ENCODE measurements at places on chromosomes 1 and 21. TPM values are rescaled to one million over a fixed set of nuclear protein-coding genes. Genes with fewer than 3 reads are reported as not detected.
A peak's percentile ranks its signal among the peaks of the same experiment; 100 is the strongest.

GRCh38 chr1:150678988-150679387 lies 18.0 kb downstream of the GOLPH3L start:
- no peak for DNase-seq

DNA sequence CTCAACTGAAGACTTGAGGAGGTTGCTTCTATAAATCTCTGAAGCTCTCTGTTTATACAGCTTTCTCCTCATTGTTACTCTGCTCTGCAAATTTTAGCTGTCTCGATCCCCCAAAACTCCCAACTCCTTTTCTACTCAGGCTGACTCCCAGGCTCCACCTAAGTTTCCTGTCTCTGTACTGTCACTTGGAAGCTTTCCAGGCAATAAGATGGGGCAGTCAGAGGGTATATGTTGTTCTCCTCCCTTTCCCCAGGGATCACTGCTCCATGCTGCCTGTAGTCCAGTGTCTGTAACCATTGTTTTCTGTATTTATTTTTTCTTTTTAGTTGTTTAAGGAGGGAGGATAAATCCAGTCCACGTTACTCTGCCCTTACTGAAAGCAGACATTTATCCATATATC lies 13.4 kb downstream of the TSNAX start:
- DNase-seq, result no peak

- DNase-seq, result no peak
Observed at GRCh38 chr1:61812916-61813315, 70.6 kb downstream of the PATJ start.

DNA sequence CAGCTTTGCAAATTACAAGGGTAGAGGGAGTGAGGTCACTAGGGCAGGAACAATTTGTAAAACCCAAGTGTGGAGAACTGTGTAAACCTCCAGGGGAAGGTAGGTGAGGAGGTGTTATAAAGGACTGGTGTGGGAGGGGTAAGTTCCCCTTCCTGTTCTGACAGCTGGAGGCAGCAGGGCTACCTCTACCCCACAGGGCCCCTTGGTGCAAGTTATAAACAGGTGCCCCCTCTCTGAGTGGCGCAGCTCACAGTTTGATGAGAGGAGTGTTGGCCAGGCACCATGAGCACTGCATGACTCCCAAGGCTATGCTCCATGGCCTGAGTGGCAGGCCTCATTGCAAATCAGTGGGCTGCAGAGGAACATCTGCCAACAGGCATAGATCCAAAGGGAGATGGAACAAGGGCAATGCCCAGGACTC lies 41.0 kb downstream of the MFSD2A start:
- DNase-seq, result peak; percentile 52

The GJC2 gene
- polyA plus RNA-seq, result not detected

DNA sequence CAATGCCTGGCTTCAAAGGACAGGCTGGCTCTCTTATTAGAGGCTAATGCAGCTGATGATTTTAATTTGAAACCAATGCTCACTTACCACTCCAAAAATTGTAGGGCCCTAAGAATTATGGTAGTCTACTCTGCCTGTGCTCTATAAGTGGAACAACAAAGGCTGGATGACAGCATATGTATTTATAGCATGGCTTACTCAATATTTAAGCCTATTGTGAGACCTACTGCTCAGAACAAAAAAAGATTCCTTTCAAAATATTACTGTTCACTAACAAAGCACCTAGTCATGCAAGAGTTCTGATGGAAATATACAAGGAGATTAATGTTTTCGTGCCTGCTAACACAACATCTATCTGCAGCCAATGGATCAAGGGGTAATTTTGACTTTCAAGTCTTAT lies 73.8 kb upstream of the DUSP10 start:
- DNase-seq, result no peak

DNA sequence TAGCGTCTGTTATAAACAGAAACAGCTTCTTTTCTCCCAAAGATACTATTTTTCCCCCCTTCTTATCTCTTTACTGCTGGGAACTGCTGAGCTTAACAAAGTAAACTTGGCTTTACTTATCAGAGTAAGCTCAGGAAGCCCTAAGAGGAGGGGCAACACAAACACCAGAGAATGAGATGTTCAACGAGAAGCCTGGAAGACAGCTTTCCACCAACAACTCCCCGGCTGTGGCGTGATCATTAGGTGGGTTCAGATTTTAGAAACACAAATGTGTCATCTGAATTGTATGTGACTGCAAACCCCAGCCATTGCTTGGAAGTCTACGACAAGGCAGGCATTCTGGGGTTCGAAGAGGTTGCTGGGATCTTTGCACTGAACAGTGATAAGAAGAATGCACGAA lies 181.2 kb upstream of the ESRRG start:
- no peak for DNase-seq

GRCh38 chr1:224505454-224506093 lies 71.0 kb upstream of the WDR26 start:
- no peak for DNase-seq

- no peak for DNase-seq
Observed at GRCh38 chr1:181148636-181149035, 60.1 kb downstream of the IER5 start.

- DNase-seq, result no peak
Observed at GRCh38 chr21:43846430-43846829, 18.6 kb upstream of the AGPAT3 start.

GRCh38 chr1:181044449-181044966 lies 10.7 kb downstream of the MR1 start:
- DNase-seq, result peak; percentile 60

The F5 gene
- 0.35 TPM for polyA plus RNA-seq

DNA sequence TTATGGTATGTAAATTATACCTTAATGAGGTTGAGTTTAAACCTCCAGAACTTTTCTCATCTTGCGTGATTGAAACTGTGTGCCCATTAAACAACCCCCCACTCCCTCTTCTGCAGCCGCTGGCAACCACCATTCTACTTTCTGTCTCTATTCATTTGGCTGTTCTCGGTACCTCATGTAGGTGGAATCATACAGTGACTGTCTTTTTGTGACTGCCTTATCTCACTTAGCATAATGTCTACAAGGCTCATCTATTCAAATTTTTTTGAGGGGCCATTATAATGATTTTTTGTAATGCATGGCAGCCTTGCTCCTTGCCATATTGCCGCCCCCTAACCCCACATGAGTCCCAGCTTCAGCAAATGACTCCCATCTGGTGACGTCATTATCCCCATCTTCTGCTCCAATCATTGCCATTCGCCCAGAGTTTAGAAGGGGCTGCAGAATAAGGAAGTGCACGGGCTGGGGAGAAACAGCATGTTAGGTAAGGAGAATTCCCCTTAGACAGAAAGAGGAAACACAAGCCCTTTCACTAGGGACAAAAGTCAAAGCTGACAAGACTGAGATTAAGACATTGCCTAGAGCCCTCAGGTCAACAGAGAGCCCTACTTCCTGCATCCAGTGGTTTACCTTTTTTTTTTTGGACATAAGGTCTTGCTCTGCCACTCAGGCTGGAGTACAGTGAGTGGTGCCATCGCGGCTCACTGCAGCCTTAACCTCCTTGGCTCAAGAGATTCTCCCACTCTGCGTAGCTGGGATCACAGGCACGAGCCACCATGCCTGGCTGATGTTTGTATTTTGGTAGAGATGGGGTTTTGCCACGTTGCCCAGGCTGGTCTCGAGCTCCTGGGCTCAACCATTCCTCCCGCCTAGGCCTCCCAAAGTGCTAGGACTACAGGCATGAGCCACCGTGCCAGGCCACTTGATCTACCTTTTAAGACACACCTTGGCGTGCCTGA lies 78.4 kb upstream of the ERRFI1 start:
- peak; percentile 56 for DNase-seq

GRCh38 chr1:46411010-46411405 lies 16.9 kb downstream of the FAAH start:
- DNase-seq, result no peak

- no peak for DNase-seq
Observed at GRCh38 chr1:240004086-240004749, 87.5 kb upstream of the FMN2 start.

DNA sequence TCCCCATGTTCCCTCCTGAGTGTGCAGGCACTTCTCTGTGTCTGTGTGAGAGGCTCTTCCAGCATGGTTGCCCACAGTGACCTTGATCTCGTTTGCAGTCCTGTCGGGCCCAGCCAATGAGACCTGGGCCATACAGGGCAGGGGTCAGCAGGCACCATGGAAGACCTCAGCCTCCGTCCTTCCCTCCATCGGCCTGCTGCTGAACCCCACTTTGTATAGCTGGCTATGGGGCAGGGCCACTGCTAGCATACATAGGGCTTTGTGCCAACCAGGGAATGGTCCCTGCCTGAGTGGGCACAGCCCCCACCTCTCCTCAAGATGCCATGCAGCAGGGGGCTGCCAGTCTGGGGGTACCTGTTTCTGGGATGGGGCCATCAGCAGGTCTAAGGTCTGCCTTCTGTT lies 3.8 kb downstream of the C1orf35 start:
- DNase-seq, result no peak

GRCh38 chr1:210624722-210625121 lies 296.0 kb downstream of the HHAT start:
- no peak for DNase-seq

The MYOG gene
- polyA plus RNA-seq, result not detected

GRCh38 chr1:237416924-237417655 lies 375.1 kb downstream of the RYR2 start:
- no peak for DNase-seq

GRCh38 chr1:218376722-218377121 lies 31.6 kb downstream of the TGFB2 start:
- no peak for DNase-seq

- DNase-seq, result no peak
Observed at GRCh38 chr21:41008974-41009373, 159.0 kb upstream of the BACE2 start.

DNA sequence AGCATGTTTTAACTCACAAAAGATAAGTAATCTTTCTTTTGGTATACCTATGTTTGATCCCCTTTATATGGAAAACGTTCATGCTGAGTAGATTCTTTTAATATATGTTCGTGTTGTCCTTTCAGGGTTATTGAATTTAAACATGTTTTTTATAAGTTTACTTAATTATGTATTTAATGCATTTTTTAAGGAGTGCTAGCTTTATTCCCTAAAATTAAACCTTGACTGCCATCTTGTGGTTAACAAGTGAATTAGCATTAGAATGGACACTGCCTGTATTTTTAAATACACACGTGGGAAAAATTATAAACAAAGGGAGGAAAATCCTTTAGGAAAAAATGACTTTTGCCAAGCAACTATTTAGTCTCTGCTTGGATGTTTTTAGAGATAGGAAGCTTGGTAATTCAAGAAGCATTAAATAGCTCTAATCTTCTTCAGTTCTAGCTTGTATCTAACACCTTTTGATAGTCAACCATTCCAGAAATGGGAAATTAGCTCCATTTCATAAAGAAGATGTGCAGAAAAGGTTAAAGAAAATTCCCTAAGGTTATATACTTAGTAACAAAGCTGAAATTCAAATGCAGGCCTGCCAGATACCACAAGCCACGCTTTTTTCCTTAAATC lies 43.0 kb downstream of the UBE2U start:
- no peak for DNase-seq

DNA sequence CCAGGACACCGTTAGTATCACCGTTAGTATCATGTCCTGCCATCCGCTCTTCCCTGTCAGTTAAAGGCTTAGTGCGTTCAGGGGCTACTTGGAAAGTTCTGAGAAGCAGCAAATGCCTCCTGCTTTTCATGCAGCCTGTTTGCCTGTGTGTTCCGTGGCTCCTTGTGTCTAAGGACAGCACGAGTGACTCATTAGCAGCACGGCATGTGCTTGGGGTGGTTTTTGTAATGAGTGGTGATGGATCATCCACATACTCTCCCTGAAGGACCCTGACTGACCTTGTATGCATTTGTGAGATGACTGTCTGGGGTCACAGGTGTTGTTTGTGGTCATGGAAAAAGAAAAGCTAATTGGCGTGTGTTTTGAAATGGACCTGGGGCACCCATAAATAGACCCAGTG lies 221.9 kb downstream of the PBX1 start:
- no peak for DNase-seq

- no peak for DNase-seq
Observed at GRCh38 chr1:243731301-243731891, 118.6 kb downstream of the AKT3 start.

- no peak for DNase-seq
Observed at GRCh38 chr1:15742339-15742801, at the start of gene TMEM82. Gene TMEM82, plus strand, starts transcription at chr1:15742499. Its CDS starts 61 bp downstream, at chr1:15742560.

The MFSD2A gene
- polyA plus RNA-seq, result 13.5 TPM

The SPOCD1 gene
- not detected for polyA plus RNA-seq

GRCh38 chr1:68479501-68479900 lies 17.4 kb downstream of the DEPDC1 start:
- no peak for DNase-seq

- DNase-seq, result no peak
Observed at GRCh38 chr1:229437443-229437842, 3.5 kb upstream of the ACTA1 start.

The HPCAL4 gene
- polyA plus RNA-seq, result not detected

- no peak for DNase-seq
Observed at GRCh38 chr1:236760480-236760879, 34.6 kb upstream of the MTR start.

- no peak for DNase-seq
Observed at GRCh38 chr1:111221276-111221632, 6.3 kb upstream of the CHI3L2 start.

The PLA2G2D gene
- polyA plus RNA-seq, result not detected

DNA sequence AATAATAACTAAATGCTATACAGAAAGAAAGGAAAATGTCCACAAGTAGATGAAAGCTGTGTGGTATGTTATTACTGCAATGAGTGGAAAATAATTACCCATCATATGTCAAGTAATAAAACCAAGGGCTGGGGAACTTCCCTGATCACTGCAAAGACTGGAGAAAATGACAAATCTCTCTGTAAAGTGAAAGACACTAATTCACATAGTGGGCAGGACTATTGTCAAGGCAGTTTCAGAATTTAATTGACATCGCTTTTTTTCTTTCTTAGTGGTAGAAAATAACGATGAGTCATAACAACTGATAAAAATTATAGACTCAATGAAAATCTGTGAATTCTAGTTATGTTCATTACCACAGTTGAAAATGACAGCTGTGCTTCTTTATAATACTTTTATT lies 153.7 kb upstream of the ST6GALNAC5 start:
- DNase-seq, result peak; percentile 0

The LCK gene
- polyA plus RNA-seq, result 159 TPM

DNA sequence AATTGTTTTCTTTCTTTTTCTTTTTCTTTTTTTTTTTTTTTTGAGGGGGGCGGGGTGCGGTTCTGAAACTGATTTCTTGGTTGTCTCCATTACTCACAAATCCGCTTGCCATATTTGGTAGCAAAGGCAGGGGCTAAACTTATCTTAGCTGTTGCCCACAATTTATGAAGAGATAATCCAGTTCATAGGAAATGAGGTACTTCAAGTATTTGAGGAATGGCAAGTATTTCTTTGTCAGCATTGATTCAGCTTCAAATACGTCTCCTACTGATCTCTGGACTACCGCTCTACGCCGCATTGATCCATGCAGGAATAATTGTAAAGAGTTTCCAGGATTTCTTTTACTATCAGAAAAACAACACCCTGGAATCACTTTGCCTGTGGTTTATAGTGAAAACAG lies 289.2 kb upstream of the DPYD start:
- DNase-seq, result no peak

GRCh38 chr1:50252196-50252595 lies 143.5 kb downstream of the ELAVL4 start:
- DNase-seq, result no peak

- no peak for DNase-seq
Observed at GRCh38 chr1:199746666-199747384, 280.7 kb upstream of the NR5A2 start.

GRCh38 chr1:62467092-62467491 lies 30.2 kb downstream of the USP1 start:
- DNase-seq, result no peak

The FOXD2 gene
- 0.23 TPM for polyA plus RNA-seq

The CLCA4 gene
- polyA plus RNA-seq, result not detected

The RGS8 gene
- polyA plus RNA-seq, result not detected

Data from GM12878 (cell line).